ENCODE measurements at places on chromosomes 6 and 20. TPM values are rescaled to one million over a fixed set of nuclear protein-coding genes. Genes with fewer than 3 reads are reported as not detected.

TCP11 gene
- 0.73 TPM for total RNA-seq

- H3K27ac ChIP-seq, result no peak overlapping the region
- H3K4me3 ChIP-seq, result no peak overlapping the region
- H3K36me3 ChIP-seq, result peaks cover 81% of the 10 kb centered on the region
Measured at GRCh38 chr6:116705917-116706316, 24.9 kb downstream of the KPNA5 start.

DNA sequence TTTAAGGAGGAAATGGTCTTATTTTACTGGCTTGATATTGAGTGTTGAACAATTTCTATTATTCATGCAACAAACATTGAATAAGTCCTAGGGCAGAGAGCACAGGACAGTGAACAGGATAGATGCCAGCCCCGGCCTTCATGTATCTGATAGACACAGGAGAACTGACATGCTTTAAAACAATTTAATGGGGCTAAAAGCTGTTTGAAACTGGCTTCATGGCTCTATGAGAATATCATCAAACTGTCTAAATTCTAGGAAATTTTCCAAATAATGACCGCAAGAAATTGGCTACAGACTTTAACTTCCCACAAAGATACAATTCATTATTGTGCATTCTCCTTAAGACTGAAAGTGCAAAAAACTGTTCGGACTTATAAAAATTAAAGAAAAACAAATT lies 69.0 kb downstream of the ID4 start:
- H3K4me3 ChIP-seq, result no peak overlapping the region
- no peaks in the 10 kb centered on the region for H3K4me1 ChIP-seq
- peak; percentile 40 for DNase-seq
- H3K27ac ChIP-seq, result no peak overlapping the region

TFAP2B gene
- under 0.01 TPM for total RNA-seq

DNA sequence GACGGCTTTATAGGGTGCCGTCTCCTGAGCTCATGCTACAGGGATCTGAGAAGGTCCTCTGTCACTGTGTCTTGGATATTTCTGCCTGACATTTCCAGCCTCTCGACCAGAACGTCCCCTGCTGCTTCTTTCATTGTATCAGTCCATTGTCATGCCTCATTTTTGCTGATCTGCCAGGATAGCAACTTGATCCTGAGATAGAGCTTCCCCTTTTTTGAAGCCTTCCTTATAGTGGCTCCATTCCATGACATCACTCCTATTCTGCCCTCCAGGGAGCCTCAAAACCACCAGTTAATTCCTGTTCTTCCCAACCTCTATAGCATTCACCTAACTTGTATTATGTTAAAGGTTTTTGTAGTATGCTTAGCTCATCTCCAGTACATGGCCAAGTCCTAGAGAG lies 431.8 kb upstream of the NOX3 start:
- H3K4me3 ChIP-seq, result no peak overlapping the region
- H3K36me3 ChIP-seq, result no peaks in the 10 kb centered on the region
- DNase-seq, result no peak
- H3K27ac ChIP-seq, result no peak overlapping the region
- no peaks in the 10 kb centered on the region for H3K27me3 ChIP-seq

DNA sequence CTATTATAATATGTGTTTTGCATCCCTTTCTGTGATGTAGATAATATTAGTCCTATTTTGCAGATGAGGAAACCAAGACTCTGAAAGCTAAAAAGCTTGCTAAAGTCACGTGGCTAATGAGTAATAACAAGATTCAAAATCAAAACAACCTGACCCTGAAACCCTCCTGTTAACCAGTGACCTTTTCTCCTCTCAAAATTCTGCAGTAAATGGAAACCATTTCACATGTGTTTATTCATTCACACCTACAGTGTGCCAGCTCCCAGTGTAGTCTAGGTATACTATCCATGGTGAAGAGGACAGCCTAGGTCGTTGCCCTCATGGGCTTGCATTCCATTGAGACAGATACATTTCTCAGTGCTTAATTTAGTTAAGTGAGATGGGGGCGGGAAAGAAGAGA lies 30.6 kb upstream of the PHACTR2 start:
- no peak overlapping the region for H3K27ac ChIP-seq
- H3K4me3 ChIP-seq, result no peak overlapping the region
- H3K4me1 ChIP-seq, result no peaks in the 10 kb centered on the region
- H3K36me3 ChIP-seq, result no peaks in the 10 kb centered on the region
- H3K27me3 ChIP-seq, result no peaks in the 10 kb centered on the region

ZSCAN26 gene
- 12.2 TPM for total RNA-seq

GCLC gene
- 176 TPM for total RNA-seq

DNA sequence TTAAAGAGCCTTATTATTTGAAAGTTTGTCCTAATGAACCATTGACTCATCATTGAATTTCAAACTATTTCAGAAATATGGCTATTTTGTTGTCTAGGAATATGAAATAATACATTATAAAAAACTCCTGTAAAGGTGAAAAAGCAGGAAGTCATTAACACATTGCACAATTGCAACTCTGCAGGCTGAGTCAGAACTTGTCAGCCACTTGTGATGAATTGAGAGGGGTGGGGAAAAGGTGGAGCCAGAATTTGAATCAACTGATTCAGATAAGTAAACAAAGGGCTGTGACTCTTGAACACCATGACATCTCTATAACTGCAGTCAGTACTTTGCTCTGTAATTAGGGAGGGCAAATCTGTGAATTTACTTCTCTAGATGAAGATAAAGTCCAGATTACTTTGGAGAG lies 6.0 kb downstream of the C6orf141 start:
- no peaks in the 10 kb centered on the region for H3K27me3 ChIP-seq
- H3K4me1 ChIP-seq, result peaks cover 6% of the 10 kb centered on the region
- no peaks in the 10 kb centered on the region for H3K36me3 ChIP-seq
- H3K27ac ChIP-seq, result no peak overlapping the region
- no peak overlapping the region for H3K4me3 ChIP-seq

DNA sequence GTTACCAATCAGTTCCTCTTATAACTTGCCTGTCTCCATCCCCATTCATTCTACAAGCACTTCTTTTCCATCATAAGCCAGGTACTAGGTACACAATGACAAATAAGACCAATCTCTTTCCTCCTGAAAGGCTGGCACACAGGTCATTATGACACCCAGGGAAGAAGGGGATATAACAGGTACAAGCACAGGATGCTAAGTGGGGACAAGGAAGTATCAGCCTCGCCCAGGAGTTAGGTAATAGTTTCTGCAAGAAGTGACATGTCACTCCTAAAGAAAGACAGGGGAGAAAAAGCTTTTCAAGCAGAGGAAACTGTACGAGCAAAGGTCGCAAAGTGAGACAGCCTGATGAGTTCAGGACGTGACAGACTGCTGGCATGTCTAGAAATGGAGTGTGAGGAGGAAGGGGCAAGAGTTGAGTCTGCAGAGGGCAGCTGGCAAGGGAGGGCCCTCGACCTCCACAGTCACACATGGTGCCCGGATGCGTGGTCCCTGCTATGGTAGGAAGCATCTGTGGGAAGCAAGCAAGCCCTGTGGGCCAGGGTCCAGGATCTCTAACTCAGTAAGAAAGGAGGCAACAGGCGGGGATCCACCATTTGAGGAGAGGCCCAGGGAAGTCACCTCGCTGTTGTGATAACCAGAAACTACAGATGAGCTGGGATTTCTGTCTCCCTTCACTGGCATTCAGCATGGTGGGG lies 40.4 kb downstream of the GPLD1 start:
- no peaks in the 10 kb centered on the region for H3K4me1 ChIP-seq
- H3K4me3 ChIP-seq, result no peak overlapping the region
- H3K36me3 ChIP-seq, result no peaks in the 10 kb centered on the region
- no peaks in the 10 kb centered on the region for H3K27me3 ChIP-seq
- no peak overlapping the region for H3K27ac ChIP-seq

HS3ST5 gene
- 2.2 TPM for total RNA-seq

LY6G6C gene
- not detected for total RNA-seq

GPR31 gene
- not detected for total RNA-seq

- no peak overlapping the region for H3K4me3 ChIP-seq
- peaks cover 16% of the 10 kb centered on the region for H3K4me1 ChIP-seq
- H3K36me3 ChIP-seq, result no peaks in the 10 kb centered on the region
- H3K27ac ChIP-seq, result no peak overlapping the region
Measured at GRCh38 chr6:43878823-43879495, 108.9 kb downstream of the VEGFA start.

SLC22A16 gene
- total RNA-seq, result not detected

DNA sequence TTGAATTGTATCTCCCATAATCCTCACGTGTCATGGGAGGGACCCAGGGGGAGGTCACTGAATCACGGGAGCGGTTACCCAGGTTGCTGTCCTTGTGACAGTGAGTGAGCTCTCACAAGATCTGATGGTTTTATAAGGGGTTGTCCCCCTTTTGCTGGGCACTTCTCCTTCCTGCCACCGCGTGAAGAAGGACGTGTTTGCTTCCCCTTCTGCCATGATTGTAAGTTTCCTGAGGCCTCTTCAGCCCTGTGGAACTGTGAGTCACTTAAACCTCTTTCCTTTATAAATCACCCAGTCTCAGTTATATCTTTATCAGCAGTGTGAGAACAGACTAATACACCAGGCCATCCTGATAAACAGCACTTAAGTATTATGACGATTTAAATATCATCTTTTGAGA lies 9.0 kb upstream of the MRGBP start:
- H3K4me3 ChIP-seq, result no peak overlapping the region
- H3K27ac ChIP-seq, result no peak overlapping the region
- H3K27me3 ChIP-seq, result peaks cover 4% of the 10 kb centered on the region
- peaks cover 16% of the 10 kb centered on the region for H3K4me1 ChIP-seq
- no peak for DNase-seq

- DNase-seq, result peak; percentile 79
- peaks cover 19% of the 10 kb centered on the region for H3K4me1 ChIP-seq
- H3K27me3 ChIP-seq, result no peaks in the 10 kb centered on the region
- H3K4me3 ChIP-seq, result peak within 1 kb of the TSS; percentile 59
Measured at GRCh38 chr20:9838378-9839295, at the start of gene PAK5. PAK5 (minus strand) TSS chr20:9839076; CDS start chr20:9644328, 194,748 bp downstream.

DNA sequence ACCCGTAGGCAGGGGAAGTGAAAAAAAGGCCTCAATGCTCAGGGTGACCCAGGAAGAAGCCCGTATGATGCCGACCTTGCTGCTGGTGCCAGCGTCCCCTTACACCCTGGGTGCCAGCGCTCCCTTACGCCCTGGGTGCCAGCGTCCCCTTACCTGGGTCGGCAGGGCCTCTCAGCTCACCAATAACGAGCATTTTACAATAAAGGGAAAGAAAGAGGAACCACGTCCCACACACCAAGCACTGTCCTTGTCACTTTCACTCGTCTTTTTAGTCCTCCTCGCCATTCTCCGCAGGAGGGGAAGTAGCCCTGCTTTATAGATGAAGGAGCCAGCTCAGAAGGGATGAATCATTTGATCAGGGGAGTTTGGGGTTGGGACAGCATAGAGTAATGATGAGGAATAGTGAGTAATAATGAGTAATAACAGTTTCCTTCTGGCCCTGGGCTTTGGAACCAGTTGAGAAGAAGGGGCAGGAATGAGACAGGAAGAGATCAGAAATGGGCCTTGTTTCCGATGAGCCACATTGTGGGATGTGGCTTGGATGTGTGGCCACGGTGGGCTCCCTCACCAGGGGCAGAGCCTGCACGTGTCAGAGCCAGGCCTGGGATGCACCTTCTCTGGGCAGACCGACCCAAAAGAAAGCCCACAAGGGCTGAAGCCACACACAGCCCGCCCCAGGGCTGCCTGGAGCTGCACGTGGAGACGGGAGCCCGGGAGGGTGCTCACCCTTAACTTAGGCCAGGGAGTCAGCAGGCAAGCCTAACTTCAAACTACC lies 75.7 kb downstream of the SYNJ2 start:
- H3K4me1 ChIP-seq, result peaks cover 24% of the 10 kb centered on the region
- DNase-seq, result no peak
- H3K4me3 ChIP-seq, result no peak overlapping the region
- H3K27me3 ChIP-seq, result no peaks in the 10 kb centered on the region
- H3K36me3 ChIP-seq, result peaks cover 29% of the 10 kb centered on the region
- H3K27ac ChIP-seq, result no peak overlapping the region

RNF217 gene
- total RNA-seq, result 12.0 TPM

Measured in stomach (tissue), 19 donors.